ENCODE measurements at places on chromosomes 1 and 21.

GRCh38 chr1:204703268-204703664, 17.7 kb upstream of the LRRN2 start:
- no peak for DNase-seq

DNA sequence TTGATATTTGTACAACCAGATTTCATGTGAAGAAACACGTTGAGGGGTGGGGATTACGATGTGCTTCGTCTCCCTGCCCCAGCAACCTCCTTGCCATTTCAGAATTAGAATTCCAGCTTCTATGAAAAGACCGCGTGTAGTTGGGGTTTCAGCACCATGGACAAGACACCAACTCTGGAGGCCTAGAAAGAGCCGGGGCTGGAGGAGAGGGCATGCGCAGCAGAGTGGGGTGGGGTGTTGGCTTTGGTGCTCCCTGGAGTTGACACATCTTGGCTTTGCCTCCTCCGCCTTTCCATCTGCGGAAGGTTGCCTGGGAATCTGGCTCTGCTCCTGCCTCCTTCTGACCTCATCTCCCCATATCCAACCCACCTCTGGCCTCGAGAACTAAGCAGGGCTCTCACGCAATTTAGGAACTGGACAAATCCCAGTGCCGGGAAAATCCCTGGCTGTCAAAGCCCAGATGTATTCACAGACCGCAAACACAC, 11.8 kb downstream of the HTR6 start:
- DNase-seq = no peak

- no peak for DNase-seq
Observed at GRCh38 chr1:114015075-114015474, 35.8 kb downstream of the OLFML3 start.

DNA sequence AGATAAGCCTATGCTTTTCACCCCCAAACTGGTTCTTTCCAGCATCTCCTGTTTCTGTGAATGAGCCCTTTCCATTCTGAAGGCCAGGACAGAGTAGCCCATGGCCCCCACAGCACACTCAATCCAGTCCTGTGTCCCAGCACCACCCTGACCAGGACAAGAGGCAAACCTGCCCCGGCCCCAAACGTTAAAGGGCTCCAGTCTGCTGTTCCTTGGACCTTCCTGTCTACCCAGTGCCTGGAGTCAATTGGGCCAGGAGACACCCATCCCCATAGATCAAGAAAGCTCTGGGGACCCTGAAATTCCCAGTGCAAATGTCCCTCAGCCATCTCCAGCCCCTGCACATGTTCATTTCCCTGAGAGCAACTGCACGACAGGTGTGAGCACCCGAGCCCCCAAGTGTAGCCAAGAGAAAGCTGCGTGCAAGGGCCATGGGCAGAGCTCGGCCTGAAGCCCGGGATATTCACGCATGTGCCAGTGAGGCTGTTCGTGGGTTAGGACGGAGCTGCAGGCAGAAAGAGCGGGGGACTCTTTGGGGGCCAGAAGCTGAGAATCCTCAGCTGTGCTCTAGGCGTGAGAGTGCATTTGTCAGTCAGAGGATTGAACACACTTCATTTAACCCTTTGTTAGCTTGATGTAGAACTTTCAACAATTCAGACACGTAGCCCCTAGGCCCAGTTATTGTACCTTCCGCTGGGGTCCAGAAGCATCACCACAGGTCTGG, 4.2 kb upstream of the RIPK4 start:
- DNase-seq = no peak

DNA sequence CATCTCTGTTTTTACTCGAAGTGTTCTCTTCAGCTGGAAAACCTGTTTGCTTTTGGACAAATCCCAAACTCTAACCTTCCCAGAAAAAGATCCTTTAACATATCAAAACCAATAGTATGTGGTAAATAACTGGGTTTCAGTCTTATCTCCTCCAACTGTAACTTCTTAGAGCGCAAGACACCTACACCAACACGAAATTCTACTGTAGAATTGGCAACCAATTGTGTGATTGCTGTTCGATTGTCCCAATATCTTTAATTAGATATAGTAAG, 5.8 kb upstream of the MPZL1 start:
- DNase-seq = no peak

- DNase-seq = no peak
Observed at GRCh38 chr1:84117868-84118267, 26.2 kb upstream of the PRKACB start.

GRCh38 chr21:44836666-44837471, 19.0 kb upstream of the SUMO3 start:
- DNase-seq = no peak

DNA sequence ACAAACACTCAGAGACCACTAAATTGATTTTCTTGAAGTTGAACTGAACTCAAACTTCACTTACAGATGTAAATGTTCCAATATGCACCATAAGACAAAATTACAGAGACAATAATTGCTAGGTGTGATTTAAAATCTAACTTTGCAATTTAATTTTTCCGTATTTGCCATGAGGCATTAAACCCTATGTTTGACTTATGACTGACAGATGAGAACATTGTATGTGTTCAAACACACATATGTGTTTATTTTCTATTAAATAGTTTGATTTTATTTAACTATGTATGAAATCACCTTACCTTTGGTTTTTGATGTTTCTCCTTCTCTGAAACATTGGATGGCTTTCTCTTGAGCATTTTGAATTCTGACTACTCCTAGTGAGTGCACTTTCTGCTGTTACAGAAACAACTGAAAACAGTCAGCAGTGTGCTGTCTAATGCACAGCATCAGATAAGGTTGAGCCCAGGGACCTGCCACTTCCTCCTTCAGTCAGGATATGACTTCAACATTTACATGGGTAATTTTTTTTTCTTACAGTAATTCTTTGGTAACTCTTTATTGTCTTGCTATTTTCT, at the start of gene SAMSN1:
Gene SAMSN1, minus strand, starts transcription at position 410 of the 575 bp plus-strand sequence. Its CDS starts 54 bp downstream, at position 356.
- DNase-seq = peak; percentile 46

DNA sequence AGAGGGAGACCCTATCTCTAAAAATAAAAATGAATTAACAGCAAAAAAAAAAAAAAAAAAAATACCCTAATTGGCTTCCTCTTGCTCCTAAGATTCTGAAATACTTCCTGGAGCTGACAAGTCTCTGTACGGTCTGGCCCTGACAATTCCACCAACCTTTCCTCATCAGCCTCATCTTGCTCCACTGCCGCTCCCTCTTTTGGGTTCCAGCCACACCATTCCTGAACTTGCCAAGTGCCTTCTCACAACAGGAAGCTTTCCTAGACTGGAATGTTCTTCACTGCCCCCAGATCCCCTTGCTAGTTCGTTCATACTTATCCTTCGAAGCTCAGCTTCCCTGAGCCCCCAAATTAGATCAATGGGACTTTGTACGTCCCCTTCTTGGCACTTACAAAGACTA, 37.0 kb downstream of the AKNAD1 start:
- DNase-seq = no peak

DNA sequence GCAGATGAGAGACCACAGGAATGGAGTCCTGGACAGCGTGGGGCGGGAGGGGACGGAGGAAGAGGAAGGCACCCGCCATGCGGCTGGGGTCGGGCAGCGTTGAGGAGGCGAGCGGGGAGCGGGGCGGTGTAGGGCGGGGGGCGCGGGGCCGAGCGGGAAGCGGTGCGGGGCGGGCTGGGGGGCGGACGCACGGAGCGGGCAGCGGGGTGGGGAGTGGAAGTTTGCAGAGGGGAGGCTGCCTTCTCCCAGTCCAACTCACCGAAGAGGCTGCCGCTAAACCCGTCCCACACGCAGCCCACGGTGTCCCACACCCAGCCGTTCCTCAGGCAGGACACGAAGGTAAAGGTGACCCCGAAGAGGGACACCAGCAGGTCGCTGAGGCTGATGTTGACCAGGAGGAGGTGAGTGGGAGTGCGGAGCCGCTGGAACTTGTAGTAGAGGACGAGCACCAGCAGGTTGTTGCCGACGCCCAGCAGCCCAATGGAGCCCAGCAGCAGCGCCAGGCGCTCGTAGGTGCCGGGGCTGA, 483 bp downstream of the CHML start:
- no peak for DNase-seq

DNA sequence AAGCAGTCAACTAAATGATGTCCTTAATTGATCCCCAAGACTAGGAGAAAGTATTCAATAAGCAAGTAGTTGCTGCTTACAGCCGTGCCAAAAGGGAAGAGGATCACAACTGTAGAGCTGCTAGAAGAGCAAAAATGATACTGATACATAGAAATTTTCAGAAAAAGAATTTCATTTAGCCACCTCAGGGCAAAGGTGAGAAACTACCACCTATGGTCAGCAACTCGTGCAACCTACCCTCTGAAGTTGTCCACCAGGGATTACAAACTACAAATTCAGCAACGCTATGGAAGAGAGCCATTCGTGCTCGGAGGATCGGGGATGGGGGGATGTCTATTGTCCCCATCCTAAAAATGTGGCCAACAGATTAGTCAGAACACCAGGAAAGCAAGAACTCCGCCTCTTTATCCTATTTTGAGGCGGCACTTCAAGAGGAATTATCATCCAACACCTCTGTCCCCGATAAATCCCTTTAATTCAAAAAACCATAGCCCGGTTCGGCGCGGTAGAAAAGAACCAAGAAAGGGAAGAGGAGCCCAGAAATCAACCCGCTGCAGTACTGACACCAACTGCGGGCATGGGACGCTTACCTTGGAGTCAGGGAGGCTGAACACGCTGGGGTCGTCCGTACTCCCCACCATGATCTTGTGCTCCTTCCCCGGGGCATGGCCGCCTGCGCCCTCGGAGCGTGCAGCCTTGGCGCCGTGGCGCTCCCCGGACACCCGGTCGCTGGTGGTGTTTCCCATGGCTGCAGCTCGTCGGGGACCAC, 687 bp downstream of the PRKAB2 start:
- DNase-seq = no peak

Data from stimulated activated CD4-positive, alpha-beta T cell treated with anti-CD3 and anti-CD28 coated beads, Interleukin-12 subunit alpha, Interleukin-12 subunit beta, amount 100 ng/mL, for 24 hours (primary cell).